Stimulated activated CD8-positive, alpha-beta memory T cell treated with anti-CD3 and anti-CD28 coated beads, Interleukin-4, amount 100 ng/mL, for 4 hours (primary cell): ENCODE measurements at places on chromosomes 6 and 20.

- peak; percentile 31 for DNase-seq
Observed at GRCh38 chr6:16481697-16482399, 243.5 kb downstream of the GMPR start.

GRCh38 chr6:79238919-79239318 lies 4.4 kb upstream of the HMGN3 start:
- no peak for DNase-seq

DNA sequence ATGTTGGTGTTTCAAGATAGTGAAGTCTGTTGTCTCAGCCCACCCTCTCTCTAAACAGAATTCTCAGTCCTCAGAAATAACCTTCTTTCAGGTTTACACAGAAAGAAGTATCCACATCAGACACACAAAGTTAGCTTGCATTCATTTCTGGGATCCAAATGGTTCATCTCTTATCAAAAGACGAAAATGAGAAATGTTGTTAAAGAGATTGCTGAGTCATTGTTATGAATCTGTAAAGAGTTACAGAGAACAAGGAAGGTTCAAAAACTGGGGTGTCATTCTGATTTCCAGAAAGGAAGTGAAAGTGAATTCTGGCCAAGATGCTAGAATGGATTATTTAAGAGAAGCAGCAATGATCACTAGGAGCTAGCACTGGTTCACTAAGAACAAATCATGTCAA lies 90.5 kb upstream of the ATXN1 start:
- no peak for DNase-seq

DNA sequence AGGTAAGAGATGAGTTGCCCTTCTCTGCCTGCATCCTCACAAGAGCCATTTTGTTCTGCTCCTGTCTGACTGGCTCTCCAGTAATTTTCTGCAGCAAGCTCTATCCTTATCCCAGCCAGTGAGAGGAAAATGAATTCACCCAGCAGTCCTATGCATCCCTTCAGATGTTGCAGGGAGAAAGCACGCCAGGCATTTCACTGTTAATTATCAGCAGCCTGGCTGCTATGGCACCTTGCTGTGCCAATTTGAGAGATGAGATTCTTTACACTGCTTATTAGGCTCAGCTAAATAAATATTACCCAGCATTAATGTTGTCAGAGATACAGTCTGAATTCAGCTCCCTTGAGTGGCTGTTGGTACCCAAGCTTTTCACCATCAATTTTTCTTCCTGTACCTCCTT lies 61.1 kb upstream of the SNAP25 start:
- DNase-seq: no peak
